ENCODE measurements at places on chromosomes 11 and 22.

GRCh38 chr11:72430741-72431570 is 3.4 kb downstream of the CLPB start:
- ATAC-seq, result peak; percentile 10

DNA sequence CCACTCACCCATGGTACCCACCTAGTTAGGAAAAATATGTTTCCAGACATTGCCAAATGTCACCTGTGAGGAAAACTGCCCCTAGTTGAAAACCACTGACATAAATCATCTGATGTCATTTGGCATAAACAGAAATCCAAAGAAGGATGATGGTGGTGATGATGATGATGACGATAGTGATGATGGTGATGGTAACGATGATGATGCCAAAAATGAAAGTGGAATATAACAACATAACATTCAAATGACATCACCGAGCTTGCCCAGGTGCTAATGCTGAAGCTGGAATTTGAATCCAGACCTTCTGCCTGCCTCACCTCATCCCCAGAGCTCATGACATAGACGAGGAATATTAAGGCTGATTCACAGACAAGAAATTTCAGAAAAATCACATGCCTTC is 92.3 kb upstream of the ASPHD2 start:
- no peak for ATAC-seq

GRCh38 chr11:123694551-123694950 is 40.1 kb upstream of the SCN3B start:
- no peak for ATAC-seq

DNA sequence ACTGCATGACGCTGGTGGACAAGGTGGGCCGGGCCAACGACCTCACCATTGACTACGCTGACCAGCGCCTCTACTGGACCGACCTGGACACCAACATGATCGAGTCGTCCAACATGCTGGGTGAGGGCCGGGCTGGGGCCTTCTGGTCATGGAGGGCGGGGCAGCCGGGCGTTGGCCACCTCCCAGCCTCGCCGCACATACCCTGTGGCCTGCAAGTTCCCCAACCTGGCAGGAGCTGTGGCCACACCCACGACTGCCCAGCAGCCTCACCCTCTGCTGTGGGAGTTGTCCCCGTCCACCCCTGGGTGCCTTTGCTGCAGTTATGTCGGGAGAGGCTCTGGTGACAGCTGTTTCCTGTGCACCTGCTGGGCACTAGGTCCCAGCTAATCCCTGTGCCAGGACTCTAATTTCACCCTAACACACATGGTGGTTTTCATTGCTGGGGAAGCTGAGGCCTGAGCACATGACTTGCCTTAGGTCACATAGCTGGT is 49.0 kb upstream of the PPP6R3 start:
- ATAC-seq, result no peak

GRCh38 chr11:89381094-89381493 is 110.1 kb downstream of the NOX4 start:
- ATAC-seq, result no peak

GRCh38 chr11:112606656-112607055 is 346.0 kb upstream of the PLET1 start:
- no peak for ATAC-seq

- ATAC-seq, result no peak
Observed at GRCh38 chr11:66567787-66568123, 651 bp downstream of the CTSF start.

DNA sequence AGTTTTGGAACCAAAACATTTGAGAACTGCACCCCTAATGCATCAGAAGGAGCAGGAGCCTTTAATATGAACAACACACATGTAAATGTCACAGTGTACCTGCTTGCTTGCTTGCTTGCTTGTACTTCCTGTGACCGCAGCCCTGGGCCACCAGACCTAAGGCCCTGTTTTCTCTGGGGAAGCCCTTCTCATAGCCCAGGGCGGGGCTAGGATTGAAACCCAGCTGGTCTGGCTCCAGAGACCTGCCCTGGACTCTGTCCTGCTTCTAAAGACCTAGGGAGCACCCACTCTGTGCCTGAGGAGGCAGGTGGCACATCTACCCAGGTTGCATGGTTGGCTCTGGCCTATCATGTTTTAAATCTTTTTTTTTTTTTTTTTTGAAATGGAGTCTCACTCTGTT is 7.6 kb upstream of the MCM5 start:
- ATAC-seq, result no peak
